ENCODE measurements at places on chromosomes 4 and X. TPM values are rescaled to one million over a fixed set of nuclear protein-coding genes. Genes with fewer than 3 reads are reported as not detected.

DNA sequence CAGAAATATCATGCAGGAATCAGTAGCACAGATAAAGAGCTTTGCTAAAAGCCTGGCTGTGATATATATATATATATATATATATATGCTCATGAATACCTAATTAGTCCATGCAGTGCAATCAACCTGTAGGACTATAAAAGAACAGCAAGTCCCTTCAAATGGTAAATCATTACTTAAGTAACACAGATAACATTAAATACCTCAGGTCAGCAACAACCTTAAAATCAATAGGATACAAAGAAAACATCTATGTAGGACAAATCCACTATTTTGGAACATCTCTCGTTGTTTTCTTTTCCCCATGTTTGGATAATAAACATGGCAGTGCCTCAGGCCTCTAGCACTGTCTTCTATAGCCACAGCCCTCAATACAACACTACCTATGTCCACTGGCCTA is 106.6 kb downstream of the FNIP2 start:
- no peak for DNase-seq
- H3K4me1 ChIP-seq: peaks cover under 1% of the 10 kb centered on the region
- H3K36me3 ChIP-seq: no peaks in the 10 kb centered on the region
- H3K27ac ChIP-seq: no peak overlapping the region

DNA sequence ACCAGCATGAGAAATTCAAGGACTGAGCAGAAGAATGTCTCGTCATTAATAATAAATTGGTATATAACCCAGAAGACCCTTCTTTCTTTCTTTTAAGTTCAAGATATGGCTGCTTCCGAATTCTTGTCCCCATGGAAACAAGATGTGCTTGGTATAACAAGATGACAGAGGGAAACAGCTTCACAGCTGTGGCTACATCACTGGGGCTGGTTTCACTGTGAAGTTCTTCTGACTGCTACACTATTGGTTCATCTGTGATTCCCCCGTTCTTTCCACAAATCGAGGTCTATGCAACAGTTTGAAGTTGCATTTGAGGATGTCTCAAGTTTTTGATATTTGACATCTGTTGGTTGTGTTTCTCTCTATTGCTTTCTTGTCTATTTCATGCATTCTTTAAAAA is 12.3 kb upstream of the DTHD1 start:
- H3K4me3 ChIP-seq: no peak overlapping the region
- no peaks in the 10 kb centered on the region for H3K27me3 ChIP-seq
- no peaks in the 10 kb centered on the region for H3K36me3 ChIP-seq
- H3K4me1 ChIP-seq: peaks cover 8% of the 10 kb centered on the region
- H3K27ac ChIP-seq: peak overlapping the region; percentile 59

- H3K4me1 ChIP-seq: no peaks in the 10 kb centered on the region
- no peak overlapping the region for H3K27ac ChIP-seq
- no peak overlapping the region for H3K4me3 ChIP-seq
Measured at GRCh38 chr4:138439143-138439581, 197.0 kb upstream of the SLC7A11 start.

GRCh38 chrX:20315140-20315539 is 48.4 kb upstream of the RPS6KA3 start:
- no peak overlapping the region for H3K27ac ChIP-seq
- H3K27me3 ChIP-seq: no peaks in the 10 kb centered on the region
- H3K4me1 ChIP-seq: peaks cover 3% of the 10 kb centered on the region
- no peak for DNase-seq

- H3K4me1 ChIP-seq: peaks cover 27% of the 10 kb centered on the region
- no peak overlapping the region for H3K27ac ChIP-seq
- no peak overlapping the region for H3K4me3 ChIP-seq
- no peak for DNase-seq
- no peaks in the 10 kb centered on the region for H3K27me3 ChIP-seq
- peaks cover 13% of the 10 kb centered on the region for H3K36me3 ChIP-seq
Measured at GRCh38 chr4:17618926-17619325, 4.5 kb downstream of the MED28 start.

DUSP21 gene
- not detected for total RNA-seq

DNA sequence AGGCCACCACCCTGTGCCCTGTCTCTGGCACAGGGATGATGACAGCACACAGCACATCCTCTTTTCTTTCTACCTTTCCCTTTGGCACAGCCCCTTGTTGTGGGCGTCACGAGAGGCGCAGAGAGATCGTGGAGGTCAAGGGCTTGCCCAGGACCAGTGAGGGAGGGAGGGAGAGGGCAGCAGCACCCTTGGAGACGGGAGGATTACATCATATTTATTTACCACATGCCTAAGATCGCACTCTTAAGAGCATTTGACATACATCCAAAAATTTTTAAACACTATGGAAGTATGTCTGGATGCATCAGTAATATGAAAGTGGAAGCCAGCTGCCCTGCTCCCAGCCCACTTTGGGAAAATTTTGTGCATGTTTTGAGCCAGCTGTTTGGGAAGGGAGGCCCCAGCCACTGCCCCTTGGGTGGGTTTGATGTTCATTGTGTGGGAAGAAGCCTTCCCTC is 12.7 kb downstream of the WFS1 start:
- H3K27ac ChIP-seq: no peak overlapping the region
- DNase-seq: no peak
- no peaks in the 10 kb centered on the region for H3K4me1 ChIP-seq
- H3K36me3 ChIP-seq: peaks cover 5% of the 10 kb centered on the region
- no peaks in the 10 kb centered on the region for H3K27me3 ChIP-seq

GAGE12J gene
- total RNA-seq: not detected

DNA sequence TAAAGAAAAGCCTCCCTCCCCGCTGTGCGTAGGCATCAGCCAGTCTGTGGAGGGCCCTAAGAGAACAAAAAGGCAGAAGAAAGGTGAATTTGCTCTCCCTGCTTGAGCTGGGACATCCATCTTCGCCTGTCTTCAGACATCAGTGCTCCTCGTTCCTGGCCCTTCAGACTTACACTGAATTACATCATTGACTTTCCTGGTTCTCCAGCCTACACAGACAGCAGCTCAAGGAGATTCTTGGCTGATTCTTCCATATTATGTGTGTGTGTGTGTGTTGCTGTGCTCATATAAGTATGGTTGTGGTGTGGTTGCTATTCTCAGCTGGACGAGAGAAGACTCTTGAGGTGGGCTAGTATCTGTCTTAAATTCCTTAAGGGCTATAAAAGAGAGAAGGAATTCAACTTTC is 35.5 kb upstream of the CD99L2 start:
- no peak for DNase-seq
- H3K36me3 ChIP-seq: no peaks in the 10 kb centered on the region
- no peaks in the 10 kb centered on the region for H3K27me3 ChIP-seq
- no peak overlapping the region for H3K27ac ChIP-seq
- no peaks in the 10 kb centered on the region for H3K4me1 ChIP-seq

- DNase-seq: no peak
- no peak overlapping the region for H3K4me3 ChIP-seq
- no peak overlapping the region for H3K27ac ChIP-seq
- no peaks in the 10 kb centered on the region for H3K4me1 ChIP-seq
- H3K27me3 ChIP-seq: no peaks in the 10 kb centered on the region
Measured at GRCh38 chr4:157052429-157053040, 23.4 kb upstream of the GLRB start.

KLHL34 gene
- 2.7 TPM for total RNA-seq

DNA sequence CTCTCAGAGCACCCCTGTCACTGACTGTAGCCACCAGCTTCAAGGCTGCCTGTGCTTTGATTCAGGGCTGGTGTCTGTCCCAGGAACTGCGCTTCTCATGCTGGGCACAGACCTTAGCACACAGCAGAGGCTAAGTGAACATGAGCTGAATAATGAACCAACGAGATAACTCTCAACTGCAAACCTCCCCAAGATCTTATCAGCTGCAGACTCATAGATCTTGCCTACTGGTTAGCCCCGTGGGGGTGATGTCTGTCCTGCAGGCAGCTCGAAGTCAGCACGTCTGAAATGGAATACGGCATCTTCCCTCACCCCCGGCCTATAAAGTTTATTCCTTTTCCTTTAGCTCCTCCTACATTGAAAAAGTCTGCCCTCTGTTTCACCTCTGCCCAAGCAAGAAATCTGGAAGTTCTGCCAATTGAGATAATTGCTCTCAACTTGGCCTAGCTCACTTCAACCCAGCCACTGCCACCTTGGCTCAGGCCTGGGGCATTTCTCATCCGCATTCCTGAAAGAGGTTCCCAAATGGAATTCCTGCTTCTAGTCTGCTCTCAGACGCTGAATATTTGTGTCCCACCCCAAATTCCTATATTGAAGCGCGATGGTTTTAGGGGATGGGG is 73.7 kb downstream of the GATB start:
- H3K4me3 ChIP-seq: no peak overlapping the region
- no peaks in the 10 kb centered on the region for H3K27me3 ChIP-seq
- no peaks in the 10 kb centered on the region for H3K4me1 ChIP-seq
- H3K27ac ChIP-seq: no peak overlapping the region
- H3K36me3 ChIP-seq: peaks cover 11% of the 10 kb centered on the region

- no peaks in the 10 kb centered on the region for H3K27me3 ChIP-seq
- H3K27ac ChIP-seq: peak overlapping the region; percentile 78
- H3K4me3 ChIP-seq: peak overlapping the region; percentile 64
- H3K36me3 ChIP-seq: no peaks in the 10 kb centered on the region
- DNase-seq: peak; percentile 7
Measured at GRCh38 chr4:16227462-16227868, 1.2 kb upstream of the TAPT1 start.

- H3K4me1 ChIP-seq: no peaks in the 10 kb centered on the region
- H3K4me3 ChIP-seq: no peak overlapping the region
- no peak overlapping the region for H3K27ac ChIP-seq
- DNase-seq: no peak
- H3K36me3 ChIP-seq: no peaks in the 10 kb centered on the region
Measured at GRCh38 chrX:51456814-51457213, 39.6 kb downstream of the NUDT11 start.

SLC4A4 gene
- 1.5 TPM for total RNA-seq

DNA sequence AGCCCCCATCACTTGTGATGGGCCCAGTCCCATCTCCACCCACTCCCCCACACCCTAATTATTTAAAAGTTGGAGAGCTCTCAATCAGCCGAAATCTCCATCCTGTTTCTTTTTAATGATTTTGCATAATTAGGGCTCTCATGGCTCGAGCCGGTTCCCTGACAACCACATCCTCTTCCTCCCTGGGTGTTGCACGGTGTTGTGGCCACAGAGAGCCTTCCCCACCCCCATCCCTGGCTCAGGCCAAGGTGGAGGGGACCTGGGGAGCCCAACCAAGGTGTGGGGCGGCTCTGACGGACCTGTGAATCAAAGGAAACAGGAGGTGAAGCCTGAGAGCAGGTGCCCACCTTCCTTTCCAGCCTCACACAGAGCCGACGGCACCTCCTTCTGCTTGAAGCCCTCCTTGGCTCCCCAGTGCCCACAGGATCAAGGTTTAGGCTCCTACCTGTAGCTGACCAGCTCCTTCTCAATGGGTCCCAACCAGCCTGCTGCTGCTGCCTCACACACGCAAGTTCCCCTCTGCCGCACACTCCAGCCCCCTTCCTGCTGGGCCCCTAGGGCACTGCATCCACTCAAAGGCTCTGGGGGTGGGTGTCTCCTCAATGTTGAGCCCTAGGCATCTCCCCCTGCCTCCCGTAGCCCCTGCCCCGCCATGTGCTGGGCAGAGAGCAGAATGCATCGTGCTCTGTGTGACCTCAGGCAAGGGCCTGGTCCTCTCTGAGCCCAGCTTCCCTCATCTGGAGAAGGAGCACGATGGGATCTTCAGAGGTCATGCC is 68.7 kb downstream of the WFS1 start:
- DNase-seq: peak; percentile 15
- no peaks in the 10 kb centered on the region for H3K4me1 ChIP-seq
- no peak overlapping the region for H3K27ac ChIP-seq

- no peaks in the 10 kb centered on the region for H3K27me3 ChIP-seq
- no peak overlapping the region for H3K4me3 ChIP-seq
- no peak overlapping the region for H3K27ac ChIP-seq
- no peak for DNase-seq
- no peaks in the 10 kb centered on the region for H3K4me1 ChIP-seq
Measured at GRCh38 chr4:93747220-93747619, 81.3 kb upstream of the ATOH1 start.

GRCh38 chrX:12153741-12154140 is 15.5 kb downstream of the FRMPD4 start:
- no peaks in the 10 kb centered on the region for H3K36me3 ChIP-seq
- no peaks in the 10 kb centered on the region for H3K27me3 ChIP-seq
- no peaks in the 10 kb centered on the region for H3K4me1 ChIP-seq
- no peak overlapping the region for H3K4me3 ChIP-seq
- no peak for DNase-seq

DNA sequence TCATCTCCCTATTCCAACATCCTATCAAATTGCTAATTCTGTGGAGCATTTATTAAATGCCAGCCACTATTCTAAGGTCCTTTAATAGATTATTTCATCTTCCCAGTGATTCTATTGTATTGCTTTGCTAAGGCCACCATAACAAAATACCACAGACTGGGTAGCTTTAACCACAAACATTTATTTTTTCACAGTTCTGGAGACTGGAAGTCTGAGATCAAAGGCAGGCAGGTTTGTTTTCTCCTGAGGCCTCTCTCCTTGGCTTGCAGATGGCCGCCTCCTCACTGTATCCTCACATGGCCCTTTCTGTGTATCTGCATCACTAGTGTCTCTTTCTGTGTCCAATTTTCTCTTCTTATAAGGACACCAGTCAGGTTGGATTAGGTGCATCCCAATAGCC is 64.5 kb downstream of the CPE start:
- H3K4me1 ChIP-seq: no peaks in the 10 kb centered on the region
- no peak overlapping the region for H3K4me3 ChIP-seq
- H3K36me3 ChIP-seq: no peaks in the 10 kb centered on the region
- DNase-seq: no peak

- no peak for DNase-seq
- no peak overlapping the region for H3K4me3 ChIP-seq
- H3K27ac ChIP-seq: no peak overlapping the region
- H3K36me3 ChIP-seq: no peaks in the 10 kb centered on the region
Measured at GRCh38 chrX:118221270-118221669, 104.7 kb upstream of the KLHL13 start.

DNA sequence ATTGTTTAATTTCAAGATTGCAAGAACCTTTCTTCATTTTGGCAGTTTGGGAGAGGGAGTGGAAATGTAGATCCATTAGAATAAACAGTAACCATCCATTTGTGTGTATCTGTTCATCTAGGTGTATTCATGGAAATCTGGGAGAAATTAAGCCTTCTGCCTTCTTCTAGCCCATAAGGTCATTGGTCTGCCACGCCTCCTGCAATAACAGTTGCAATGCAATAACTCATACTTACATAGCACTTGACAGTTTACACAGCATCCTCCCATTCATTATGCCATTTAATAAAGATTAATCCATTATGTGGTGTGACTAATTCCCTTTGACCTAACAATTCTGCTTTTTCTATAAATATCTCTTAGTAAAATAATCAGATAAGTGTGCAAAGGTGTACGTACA is 42.6 kb downstream of the SHROOM4 start:
- no peak for DNase-seq
- H3K4me1 ChIP-seq: no peaks in the 10 kb centered on the region
- peaks cover 2% of the 10 kb centered on the region for H3K27me3 ChIP-seq
- H3K36me3 ChIP-seq: no peaks in the 10 kb centered on the region
- no peak overlapping the region for H3K27ac ChIP-seq

MAML3 gene
- 2.5 TPM for total RNA-seq

CT45A9 gene
- total RNA-seq: not detected

SLC49A3 gene
- total RNA-seq: 1.7 TPM

GRCh38 chrX:3518870-3519269 is 172.4 kb upstream of the MXRA5 start:
- no peaks in the 10 kb centered on the region for H3K27me3 ChIP-seq
- no peaks in the 10 kb centered on the region for H3K4me1 ChIP-seq
- no peak overlapping the region for H3K4me3 ChIP-seq
- no peak overlapping the region for H3K27ac ChIP-seq
- DNase-seq: no peak
- H3K36me3 ChIP-seq: no peaks in the 10 kb centered on the region

FHDC1 gene
- total RNA-seq: 0.28 TPM

Measured in T-cell (primary cell).